CD4-positive, alpha-beta T cell treated with Interleukin-17A for 1 hour (primary cell): ENCODE measurements at places on chromosomes 12 and 14.

DNA sequence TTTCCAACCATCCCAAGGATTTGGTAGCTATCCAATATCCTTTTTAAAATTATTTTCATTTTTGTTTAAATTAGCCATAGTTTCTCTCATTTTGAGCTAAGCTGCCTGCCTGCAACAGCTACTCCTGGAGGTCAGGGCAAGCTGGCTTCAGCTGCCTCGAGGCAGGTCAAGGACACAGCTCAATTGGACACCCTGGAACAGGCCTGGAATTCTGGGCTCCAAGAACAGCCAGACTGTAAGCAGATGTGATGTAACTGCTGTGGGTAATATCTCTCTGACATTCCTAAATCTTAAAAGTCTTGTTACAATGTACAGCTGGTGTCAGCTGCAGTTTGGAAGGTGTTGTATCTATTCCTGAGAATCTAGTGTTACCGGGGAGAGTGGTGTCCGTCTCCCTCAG, 119.8 kb downstream of the KCNK10 start:
- DNase-seq = no peak

- no peak for DNase-seq
These were observed 99.9 kb downstream of the TMTC3 start for GRCh38 chr12:88241862-88242570.

- peak; percentile 41 for DNase-seq
These were observed 66.2 kb upstream of the BEGAIN start for GRCh38 chr14:100653409-100653808.

- DNase-seq = peak; percentile 92
These were observed at the start of gene MRPS35 for GRCh38 chr12:27710592-27711316. Gene MRPS35 (plus strand): TSS chr12:27710832. CDS start chr12:27710844, 12 bp downstream.

GRCh38 chr14:103416916-103417315, 31.7 kb downstream of the MARK3 start:
- no peak for DNase-seq

GRCh38 chr12:26798023-26798422, 35.0 kb downstream of the ITPR2 start:
- DNase-seq = no peak

- DNase-seq = no peak
These were observed 939 bp upstream of the SEL1L start for GRCh38 chr14:81534510-81535074.

DNA sequence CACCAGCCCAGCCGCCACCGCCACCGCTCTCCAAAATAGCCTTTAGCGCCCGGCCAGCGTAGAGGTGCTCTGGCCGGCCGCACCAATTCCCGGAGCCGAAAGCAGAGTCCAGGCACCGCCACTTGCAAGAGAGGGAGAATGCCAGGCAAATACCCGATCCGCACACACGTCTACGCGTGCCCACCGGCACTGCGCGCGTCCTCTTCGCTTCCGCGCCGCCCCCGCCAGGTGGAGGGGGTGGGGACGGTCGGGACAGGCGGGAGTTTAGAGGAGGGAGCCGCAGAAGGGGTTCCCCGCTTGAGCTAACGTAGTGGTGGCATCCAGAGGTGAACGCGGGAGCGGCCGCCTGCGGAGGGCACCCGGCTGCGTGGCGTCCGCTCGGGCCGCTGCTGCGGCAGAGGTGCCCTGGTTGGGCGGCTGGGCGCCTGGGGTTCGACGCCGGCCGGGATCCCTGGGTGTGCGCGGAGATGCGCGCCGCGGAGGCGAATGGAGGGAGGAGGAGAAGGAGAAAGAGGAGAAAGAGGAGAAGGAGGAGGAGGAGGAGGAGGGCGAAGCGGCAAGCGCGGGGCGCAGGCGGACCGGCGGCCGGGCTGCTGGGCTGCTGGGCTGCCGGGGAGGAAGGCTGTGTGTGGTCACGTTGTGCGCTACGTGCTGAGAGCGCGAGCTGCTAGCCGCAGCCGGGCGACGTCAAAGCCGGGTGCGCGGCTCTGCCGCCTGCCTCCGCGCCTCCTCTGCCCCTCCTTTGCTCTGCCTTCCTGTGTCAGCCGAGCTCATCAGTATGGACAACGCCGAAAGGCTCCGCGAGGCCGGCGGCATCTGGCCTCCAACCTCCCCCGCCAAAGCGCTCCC, at the start of gene MDGA2:
MDGA2 (minus strand) TSS at position 140 of the 849 bp plus-strand sequence.
- DNase-seq = no peak

DNA sequence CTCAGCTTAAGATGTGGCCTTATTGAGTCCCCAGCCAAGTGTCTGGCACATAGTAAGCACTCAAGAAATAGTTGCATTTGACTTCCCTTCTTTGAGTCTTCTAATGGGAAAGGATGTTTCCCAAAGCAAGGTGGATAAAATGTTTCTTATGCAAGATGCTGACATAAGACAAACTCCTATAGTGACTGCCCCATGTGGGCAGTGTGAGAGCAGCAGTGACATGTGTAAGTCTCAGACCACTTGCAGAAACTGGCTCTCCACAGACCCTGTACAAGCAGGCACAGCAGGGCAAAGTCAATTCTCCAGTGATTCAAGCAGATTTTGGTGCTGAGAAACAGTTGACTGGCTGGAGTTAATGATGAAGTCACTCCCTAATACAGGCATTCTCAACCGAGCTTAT, 255.3 kb downstream of the ANO2 start:
- DNase-seq = no peak

- no peak for DNase-seq
These were observed 13.5 kb upstream of the GTF2A1 start for GRCh38 chr14:81234278-81234677.

- no peak for DNase-seq
These were observed 48.7 kb upstream of the ATF1 start for GRCh38 chr12:50715174-50715573.

DNA sequence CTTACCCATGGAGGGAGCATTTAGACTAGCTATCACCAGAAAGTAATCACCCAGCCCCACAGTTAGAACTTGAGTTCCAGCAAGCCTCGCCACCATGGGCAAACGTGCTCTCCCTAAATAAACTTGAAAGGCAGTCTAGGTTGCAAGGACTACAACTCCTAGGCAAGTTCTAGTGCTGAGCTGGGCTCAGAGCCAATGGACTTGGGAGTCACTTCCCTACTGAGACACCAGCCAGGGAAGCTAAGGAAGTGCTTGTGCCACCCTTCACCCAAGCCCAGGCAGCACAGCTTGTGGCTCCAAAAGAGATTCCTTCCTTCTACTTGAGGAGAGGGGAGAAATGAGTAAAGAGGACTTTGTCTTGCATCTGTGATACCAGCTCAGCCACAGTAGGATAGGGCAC, 57.9 kb downstream of the SLCO1A2 start:
- no peak for DNase-seq

DNA sequence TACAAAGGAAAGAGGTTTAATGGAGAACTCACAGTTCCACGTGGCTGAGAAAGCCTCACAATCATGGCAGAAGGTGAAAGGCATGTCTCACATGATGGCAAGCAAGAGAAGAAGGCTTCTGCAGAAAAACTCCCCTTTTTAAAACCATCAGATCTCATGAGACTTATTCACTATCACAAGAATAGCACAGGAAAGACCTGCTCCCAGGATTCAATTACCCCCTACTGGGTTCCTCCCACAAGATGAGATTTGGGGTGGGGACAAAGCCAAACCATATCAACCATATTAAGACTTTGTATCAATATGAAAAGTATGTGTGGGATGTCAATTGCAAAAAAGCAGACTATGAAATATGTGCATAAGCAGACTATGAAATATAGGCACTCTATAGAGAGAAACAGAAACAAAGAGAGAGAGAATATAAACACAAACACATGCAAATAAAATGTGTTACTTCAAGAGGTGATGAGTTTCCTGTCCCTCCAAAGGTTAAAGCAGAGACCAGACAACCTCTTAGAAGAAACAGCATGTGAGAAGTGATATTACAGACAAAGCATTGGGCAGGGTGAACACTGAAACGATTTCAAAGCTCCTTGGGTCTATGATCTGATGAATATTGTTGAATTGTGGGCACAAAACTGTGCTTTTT, 151.2 kb upstream of the KRR1 start:
- no peak for DNase-seq

DNA sequence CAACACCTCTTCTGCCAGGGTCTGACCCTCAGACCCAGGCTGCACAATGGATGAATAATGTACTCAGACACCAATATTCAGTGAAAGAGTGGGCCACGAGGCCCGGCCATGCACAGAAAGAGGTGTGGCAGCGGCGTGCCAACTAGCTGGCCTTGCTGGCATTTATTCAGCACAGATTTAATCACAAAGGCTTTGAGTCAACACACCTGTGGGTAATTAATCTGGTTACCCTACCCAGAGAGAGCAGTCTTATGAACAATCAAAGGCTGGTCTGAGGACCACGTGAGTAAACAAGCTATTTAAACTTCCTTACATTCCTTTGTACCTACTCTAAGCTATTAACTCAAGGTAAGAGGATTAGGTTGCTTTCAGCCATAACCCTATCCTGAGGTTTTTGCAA, 324.8 kb downstream of the C12orf50 start:
- DNase-seq = no peak
